Naive B cell (primary cell): ENCODE measurements at places on chromosomes 16 and 17. TPM values are rescaled to one million over a fixed set of nuclear protein-coding genes. Genes with fewer than 3 reads are reported as not detected.
A peak's percentile ranks its signal among the peaks of the same experiment; 100 is the strongest.

The NXPH3 gene
- polyA plus RNA-seq: not detected

The ADAP2 gene
- polyA plus RNA-seq: 5.8 TPM

The ALOX12B gene
- 2.4 TPM for polyA plus RNA-seq

The NGFR gene
- polyA plus RNA-seq: not detected

The MKS1 gene
- polyA plus RNA-seq: 7.0 TPM

The MT1A gene
- not detected for polyA plus RNA-seq

The CALCOCO2 gene
- polyA plus RNA-seq: 189 TPM

The ADAD2 gene
- 0.17 TPM for polyA plus RNA-seq

DNA sequence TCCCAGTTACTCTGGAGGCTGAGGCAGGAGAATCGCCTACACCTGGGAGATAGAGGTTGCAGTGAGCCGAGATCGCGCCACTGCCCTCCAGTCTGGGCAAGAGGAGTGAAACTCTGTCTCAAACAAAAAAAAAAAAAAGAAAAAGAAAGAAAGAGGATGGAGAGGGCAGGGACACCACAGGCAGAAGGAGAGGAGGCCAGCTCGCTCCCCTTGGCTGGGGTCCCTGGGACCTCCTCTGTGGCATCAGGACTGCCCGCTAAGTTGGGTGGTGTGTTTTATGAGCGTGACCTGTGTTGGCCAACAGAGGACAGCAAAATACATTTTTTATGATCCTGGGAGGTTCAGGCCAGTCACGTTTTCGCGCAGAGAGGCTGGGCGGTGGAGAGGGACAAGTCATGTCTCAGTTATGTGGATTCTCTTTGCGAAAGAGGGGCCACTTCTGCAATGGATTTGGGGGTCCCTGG is 229.6 kb downstream of the MRTFB start:
- H3K4me3 ChIP-seq: peak overlapping the region; percentile 92
- no peaks in the 10 kb centered on the region for H3K36me3 ChIP-seq
- no peak overlapping the region for H3K27ac ChIP-seq
- DNase-seq: peak; percentile 29
- H3K4me1 ChIP-seq: peaks cover 23% of the 10 kb centered on the region

DNA sequence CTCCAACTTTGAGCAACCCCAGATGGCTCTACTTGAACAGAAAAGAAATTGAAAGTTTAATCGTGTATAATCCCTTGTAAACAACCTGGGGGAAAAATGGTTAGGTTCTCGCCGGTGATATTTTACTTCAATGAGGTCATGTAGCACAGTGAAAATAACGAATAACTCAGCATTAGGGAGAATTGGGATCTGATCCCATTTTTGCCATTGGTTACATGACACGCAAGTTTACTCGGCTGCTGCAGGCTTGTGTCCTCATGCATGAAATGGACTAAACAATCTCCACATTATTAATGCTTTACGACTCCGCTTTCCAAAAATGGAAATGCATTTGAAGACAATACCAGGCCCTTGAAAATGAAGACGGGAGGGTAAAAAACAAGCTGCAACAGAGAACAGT is 45.5 kb upstream of the LRRC37A3 start:
- H3K27me3 ChIP-seq: no peaks in the 10 kb centered on the region
- H3K27ac ChIP-seq: peak overlapping the region; percentile 88
- no peaks in the 10 kb centered on the region for H3K36me3 ChIP-seq
- peaks cover 62% of the 10 kb centered on the region for H3K4me1 ChIP-seq
- no peak for DNase-seq

DNA sequence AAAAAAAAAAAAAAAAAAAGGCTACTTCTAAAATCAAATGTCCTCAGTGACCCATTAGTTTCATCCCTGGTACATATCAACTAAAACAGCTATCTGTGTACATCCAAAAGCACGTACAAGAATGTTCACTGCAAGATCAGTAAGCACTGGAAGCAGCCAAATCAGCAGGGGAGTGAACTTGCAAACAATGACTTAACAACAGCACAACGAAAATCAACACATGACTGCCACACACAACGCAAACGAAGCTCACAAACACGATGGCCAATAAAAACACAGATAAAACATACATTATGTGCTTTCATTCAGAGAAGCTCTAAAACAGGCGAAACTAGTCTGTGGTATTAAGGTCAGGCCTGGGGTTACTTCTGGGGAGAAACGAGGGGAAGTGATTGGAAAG is 60.6 kb downstream of the XPO6 start:
- H3K4me3 ChIP-seq: no peak overlapping the region
- peak overlapping the region; percentile 92 for H3K27ac ChIP-seq
- H3K27me3 ChIP-seq: no peaks in the 10 kb centered on the region

DNA sequence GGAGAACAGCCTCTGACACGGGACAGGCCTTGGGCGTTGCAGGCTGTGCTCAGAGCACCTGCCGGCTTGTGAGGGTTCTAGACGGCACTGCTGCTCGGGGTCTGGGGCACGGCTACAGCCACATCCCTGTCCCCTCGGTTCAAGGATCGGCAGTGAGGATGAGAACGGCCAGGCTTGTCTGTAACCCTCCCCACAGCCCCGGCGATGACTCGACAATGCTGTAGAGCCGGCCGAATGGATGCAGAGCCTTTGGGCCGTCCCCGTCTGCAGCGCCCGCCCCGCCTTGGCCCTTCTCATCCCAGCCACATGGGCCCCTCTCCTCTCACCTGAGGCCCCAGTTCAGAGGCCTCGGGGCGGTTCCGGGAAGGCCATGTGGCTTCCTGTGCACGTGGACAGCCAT is 49.0 kb upstream of the METRNL start:
- peaks cover 5% of the 10 kb centered on the region for H3K36me3 ChIP-seq
- H3K4me1 ChIP-seq: no peaks in the 10 kb centered on the region
- DNase-seq: no peak
- no peak overlapping the region for H3K27ac ChIP-seq

- H3K27ac ChIP-seq: no peak overlapping the region
- no peak overlapping the region for H3K4me3 ChIP-seq
Observed at GRCh38 chr16:66222756-66223155, 143.7 kb upstream of the CDH5 start.

DNA sequence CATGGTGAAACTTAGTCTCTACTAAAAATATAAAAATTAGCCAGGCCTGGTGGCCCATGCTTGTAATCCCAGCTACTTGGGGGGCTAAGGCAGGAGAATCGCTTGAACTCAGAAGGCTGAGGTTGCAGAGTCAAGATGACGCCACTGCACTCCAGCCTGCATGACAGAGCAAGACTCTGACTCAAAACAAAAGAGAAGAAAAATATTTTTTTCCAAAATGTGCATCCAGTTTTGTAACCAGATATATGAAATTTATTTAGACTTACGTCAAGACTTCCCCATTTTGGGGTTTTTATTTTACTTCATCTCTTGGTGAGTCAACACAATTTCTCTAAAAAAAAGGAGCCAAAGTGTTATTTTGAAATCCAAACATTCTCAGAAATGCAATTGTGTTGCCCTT is 5.5 kb upstream of the TM4SF5 start:
- no peaks in the 10 kb centered on the region for H3K36me3 ChIP-seq
- peaks cover 3% of the 10 kb centered on the region for H3K27me3 ChIP-seq
- H3K27ac ChIP-seq: no peak overlapping the region
- no peak for DNase-seq

DNA sequence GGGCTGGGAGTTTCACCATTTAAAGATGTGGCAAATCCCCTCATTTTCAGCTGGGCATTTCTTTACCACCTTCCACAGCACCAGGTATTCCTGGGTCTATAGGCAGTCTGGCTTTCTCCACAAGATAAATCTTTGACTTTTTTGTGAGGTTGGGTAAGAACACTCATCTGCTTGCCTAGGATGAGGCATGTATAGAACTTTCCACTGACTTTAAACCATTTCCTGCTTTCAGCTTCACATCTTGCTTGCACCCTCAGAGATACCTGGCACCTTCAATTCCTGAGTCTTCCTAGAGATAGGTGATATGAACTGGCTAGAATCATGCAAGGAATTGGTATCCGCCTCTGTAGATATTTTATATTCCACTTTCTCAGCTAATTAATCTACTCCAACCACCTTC is 27.9 kb downstream of the SMURF2 start:
- H3K27me3 ChIP-seq: no peaks in the 10 kb centered on the region
- DNase-seq: no peak
- no peaks in the 10 kb centered on the region for H3K36me3 ChIP-seq

DNA sequence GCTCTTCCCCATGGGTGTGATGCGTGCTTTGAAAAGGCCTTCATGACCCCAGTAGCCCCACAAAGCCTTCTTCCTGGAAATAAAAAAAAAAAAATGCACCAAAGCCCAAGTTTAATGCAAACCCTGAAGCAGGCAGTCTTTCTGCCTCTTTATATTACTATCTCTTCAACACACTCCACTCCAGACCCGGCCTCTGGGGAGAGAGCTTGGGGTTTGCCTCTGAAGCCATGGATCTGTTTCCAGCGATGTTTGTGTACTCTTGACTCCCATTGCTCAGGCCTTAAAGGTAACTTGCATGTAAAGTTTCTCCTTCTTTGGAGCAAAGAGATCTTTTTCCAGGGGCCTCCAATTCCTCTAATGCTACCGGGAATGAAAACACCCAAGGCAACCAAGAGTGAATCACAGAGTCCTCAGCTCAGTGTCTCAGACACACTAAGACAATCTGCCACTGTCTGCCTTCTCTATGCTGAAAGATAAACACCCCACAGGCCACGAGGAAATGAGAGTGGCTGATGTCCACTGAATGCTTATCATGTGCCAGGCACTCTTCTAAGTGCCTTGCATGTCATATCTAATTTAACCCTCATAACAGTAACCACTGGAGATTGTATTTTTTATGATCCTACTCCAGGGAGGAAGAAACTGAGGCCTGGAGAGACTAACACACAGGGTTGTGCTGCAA is 56.4 kb upstream of the AKTIP start:
- no peak overlapping the region for H3K4me3 ChIP-seq
- peaks cover 13% of the 10 kb centered on the region for H3K27me3 ChIP-seq
- H3K27ac ChIP-seq: peak overlapping the region; percentile 5

- H3K36me3 ChIP-seq: no peaks in the 10 kb centered on the region
- no peak overlapping the region for H3K27ac ChIP-seq
- no peak for DNase-seq
- no peaks in the 10 kb centered on the region for H3K27me3 ChIP-seq
- H3K4me3 ChIP-seq: no peak overlapping the region
Observed at GRCh38 chr17:59793205-59793604, 85.8 kb downstream of the VMP1 start.

DNA sequence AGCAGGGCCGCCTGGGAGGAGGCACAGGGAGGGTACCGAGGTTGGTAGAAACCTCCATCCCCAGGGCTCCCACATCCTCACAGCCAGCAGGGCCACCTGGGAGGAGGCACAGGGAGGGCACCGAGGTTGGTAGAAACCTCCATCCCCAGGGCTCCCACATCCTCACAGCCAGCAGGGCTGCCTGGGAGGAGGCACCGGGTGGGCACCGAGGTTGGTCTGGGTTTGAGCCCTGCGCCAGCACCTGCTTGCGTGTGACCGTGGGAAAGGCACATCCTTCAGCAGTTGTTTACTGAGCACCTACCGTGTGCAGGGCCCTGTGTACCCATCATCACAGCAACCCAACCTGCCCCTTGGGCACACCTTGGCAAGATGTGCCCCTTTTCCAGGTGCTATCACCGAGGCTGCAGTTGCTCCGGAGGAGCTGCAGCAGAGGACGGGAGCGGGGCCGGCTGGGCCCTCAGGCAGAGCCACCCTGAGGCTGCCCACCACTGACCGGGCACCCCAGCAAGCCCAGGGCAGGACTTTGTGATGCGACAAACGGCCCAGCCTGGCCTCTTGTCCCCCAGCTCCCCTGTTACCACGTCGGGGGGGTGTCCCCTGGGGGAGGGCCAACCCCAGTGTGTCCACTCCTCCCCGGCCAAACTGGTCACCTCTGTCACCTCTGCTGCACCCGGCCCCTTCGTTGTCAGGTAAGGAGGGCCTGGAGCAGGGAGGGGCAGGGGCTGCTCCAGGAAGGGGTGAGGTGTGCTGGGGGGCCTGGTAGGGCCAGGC is 22.1 kb upstream of the OSGIN1 start:
- DNase-seq: no peak
- peaks cover 5% of the 10 kb centered on the region for H3K4me1 ChIP-seq
- peaks cover 9% of the 10 kb centered on the region for H3K36me3 ChIP-seq
- no peak overlapping the region for H3K4me3 ChIP-seq
- no peak overlapping the region for H3K27ac ChIP-seq
- no peaks in the 10 kb centered on the region for H3K27me3 ChIP-seq

- DNase-seq: peak; percentile 11
- H3K4me1 ChIP-seq: no peaks in the 10 kb centered on the region
- H3K36me3 ChIP-seq: no peaks in the 10 kb centered on the region
- H3K27ac ChIP-seq: no peak overlapping the region
Observed at GRCh38 chr17:43701318-43701743, 39.6 kb upstream of the MEOX1 start.

DNA sequence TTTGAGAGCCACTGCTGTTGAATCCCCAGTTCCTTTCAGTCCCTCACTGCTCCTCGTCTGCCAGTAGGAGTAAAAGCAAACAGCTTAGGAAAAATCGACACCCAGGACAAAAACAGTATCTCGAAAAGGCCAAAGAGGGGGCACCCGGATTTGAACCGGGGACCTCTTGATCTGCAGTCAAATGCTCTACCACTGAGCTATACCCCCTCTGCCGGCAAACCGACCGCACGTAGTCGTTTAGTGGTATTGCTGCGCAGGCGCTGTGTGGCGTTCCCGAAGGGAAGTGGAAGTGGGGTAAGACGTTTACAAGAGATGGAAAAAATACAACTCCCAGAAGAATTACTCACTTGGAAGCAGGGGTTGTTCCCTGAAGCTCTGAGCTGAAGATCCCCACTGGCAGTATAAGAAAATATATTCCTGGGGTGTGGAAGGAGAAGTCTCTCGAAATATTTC is 2.2 kb upstream of the PLXDC1 start:
- peaks cover 35% of the 10 kb centered on the region for H3K4me1 ChIP-seq
- DNase-seq: peak; percentile 90
- H3K27ac ChIP-seq: peak overlapping the region; percentile 98

DNA sequence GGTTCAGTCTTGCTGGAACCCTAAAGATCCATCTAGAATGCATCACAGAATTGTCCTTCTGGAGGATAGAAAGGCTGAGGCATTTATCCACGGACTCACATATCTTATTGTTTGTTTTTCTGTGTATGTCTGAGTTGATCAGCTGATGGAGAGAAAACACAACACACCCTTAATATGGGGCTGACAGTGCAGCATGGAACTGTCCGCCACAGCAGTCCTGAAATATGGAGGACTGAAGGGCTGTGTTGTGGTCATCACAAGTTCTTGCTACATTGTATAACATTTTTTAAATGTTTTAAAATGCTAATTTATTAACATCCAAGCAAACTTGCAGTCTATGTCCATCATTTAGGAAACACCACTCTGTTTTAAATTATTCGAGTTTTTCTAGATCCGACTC is 448.9 kb upstream of the ERCC4 start:
- H3K27ac ChIP-seq: no peak overlapping the region
- DNase-seq: no peak
- no peaks in the 10 kb centered on the region for H3K36me3 ChIP-seq
- H3K27me3 ChIP-seq: peaks cover 18% of the 10 kb centered on the region
